Spleen (tissue), 13 donors: ENCODE measurements at places on chromosomes 12 and 14.

- H3K4me3 ChIP-seq, result no peak overlapping the region
- H3K27ac ChIP-seq, result no peak overlapping the region
- no peaks in the 10 kb centered on the region for H3K27me3 ChIP-seq
- no peaks in the 10 kb centered on the region for H3K4me1 ChIP-seq
Measured at GRCh38 chr14:57122129-57122528, 146.6 kb downstream of the EXOC5 start.

GRCh38 chr14:92407410-92407809, 84.4 kb downstream of the SLC24A4 start:
- H3K27ac ChIP-seq, result no peak overlapping the region
- H3K36me3 ChIP-seq, result no peaks in the 10 kb centered on the region
- no peaks in the 10 kb centered on the region for H3K4me1 ChIP-seq

DNA sequence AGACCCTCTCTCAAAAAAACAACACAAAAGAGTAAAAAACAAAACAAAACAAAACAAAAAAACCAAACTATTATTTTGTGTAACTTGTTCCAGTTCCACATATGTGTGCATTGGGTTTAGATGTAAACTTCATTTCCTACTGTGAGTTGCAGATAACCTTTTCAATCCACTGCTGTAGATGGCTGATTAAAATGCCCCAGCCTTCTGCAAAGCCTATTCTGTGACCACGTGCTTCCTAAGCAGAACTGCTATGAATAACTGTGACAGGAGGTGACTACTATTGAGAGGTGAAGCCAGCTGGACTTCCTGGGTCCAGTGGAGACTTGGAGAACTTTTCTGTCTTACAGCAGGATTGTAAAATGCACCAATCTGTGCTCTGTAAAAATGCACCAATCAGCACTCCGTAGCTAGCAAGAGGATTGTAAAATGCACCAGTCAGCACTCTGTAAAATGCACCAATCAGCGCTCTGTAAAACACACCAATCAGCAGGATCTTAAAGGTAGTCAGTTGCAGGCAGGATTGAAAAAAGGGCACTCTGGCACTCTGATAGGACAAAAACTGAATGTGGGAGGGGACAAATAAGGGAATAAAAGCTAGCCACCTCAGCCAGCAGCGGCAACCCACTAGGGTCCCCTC, 10.3 kb upstream of the ELK3 start:
- no peak for DNase-seq
- H3K4me1 ChIP-seq, result peaks cover 8% of the 10 kb centered on the region
- no peaks in the 10 kb centered on the region for H3K27me3 ChIP-seq
- H3K27ac ChIP-seq, result no peak overlapping the region

- H3K36me3 ChIP-seq, result peaks cover 7% of the 10 kb centered on the region
- no peaks in the 10 kb centered on the region for H3K27me3 ChIP-seq
- DNase-seq, result no peak
- no peak overlapping the region for H3K4me3 ChIP-seq
- no peak overlapping the region for H3K27ac ChIP-seq
Measured at GRCh38 chr14:59296508-59296907, 108.0 kb downstream of the DAAM1 start.

DNA sequence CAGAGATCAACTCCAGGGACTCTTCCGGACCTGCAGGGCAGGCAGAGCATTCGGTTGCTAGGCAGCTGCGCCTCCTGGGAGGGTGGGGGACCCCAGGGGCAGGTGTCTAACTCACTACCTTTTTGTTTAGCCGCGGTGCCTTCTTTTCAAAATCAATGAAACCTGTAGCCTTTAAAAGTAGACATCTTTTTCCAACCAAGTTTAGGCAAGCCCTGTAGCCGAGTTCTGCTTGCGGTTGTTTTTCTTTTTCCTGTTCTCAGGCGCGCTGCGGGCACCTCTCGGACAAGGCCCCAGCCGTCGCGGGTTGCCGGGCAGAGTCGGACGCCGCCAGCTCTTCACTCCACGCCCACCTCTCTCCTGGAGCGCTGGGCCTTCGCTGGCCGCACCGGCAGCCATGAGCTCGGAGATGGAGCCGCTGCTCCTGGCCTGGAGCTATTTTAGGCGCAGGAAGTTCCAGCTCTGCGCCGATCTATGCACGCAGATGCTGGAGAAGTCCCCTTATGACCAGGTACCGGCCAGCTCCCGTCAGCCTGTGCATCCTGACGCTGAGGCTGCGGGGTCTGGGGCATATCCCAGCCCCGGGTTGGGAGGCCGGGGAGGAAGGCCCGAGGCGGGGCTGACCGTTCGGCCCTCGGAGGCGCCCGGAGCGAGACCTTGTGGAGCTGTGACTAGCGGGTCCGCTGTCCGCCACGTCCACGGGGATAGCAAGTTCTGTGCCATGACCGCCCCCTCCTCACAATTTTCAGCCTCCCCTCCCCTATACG, at the start of gene TTC8:
Gene TTC8 (plus strand): TSS at position 338 of the 764 bp plus-strand sequence. CDS start 57 bp downstream, at position 395.
- DNase-seq, result peak; percentile 97
- H3K36me3 ChIP-seq, result no peaks in the 10 kb centered on the region
- H3K27ac ChIP-seq, result peak within 1 kb of the TSS; percentile 87

DNA sequence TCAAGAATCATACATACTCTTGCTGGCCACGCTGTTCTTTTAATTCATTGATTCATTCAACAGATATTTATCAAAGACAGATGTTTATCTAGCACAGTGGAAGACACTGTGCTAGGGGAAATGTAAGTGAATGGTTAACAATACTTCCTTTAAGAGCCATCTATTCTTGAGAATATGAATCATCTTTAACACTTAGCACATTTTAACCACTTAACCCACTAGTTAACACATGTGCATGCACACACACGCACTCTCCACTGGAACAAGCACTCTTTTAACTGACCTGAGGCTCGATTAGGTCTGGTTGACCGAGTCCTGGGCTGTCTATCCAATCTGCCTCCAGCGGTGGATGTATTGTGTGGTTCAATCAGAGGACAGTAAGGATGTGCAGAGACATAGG, 34.6 kb downstream of the LMNTD1 start:
- no peak overlapping the region for H3K27ac ChIP-seq
- H3K36me3 ChIP-seq, result no peaks in the 10 kb centered on the region
- H3K4me1 ChIP-seq, result no peaks in the 10 kb centered on the region
- DNase-seq, result no peak
- no peaks in the 10 kb centered on the region for H3K27me3 ChIP-seq

GRCh38 chr12:123065676-123066383, 85.1 kb downstream of the PITPNM2 start:
- no peaks in the 10 kb centered on the region for H3K36me3 ChIP-seq
- no peak for DNase-seq
- no peak overlapping the region for H3K27ac ChIP-seq
- H3K27me3 ChIP-seq, result no peaks in the 10 kb centered on the region

GRCh38 chr12:50400104-50400637, 514 bp upstream of the LARP4 start:
- peaks cover 36% of the 10 kb centered on the region for H3K4me1 ChIP-seq
- H3K36me3 ChIP-seq, result no peaks in the 10 kb centered on the region
- no peak for DNase-seq
- no peaks in the 10 kb centered on the region for H3K27me3 ChIP-seq
- peak overlapping the region; percentile 92 for H3K27ac ChIP-seq

GRCh38 chr14:23831596-23831995, 122.0 kb upstream of the DHRS4 start:
- H3K27ac ChIP-seq, result no peak overlapping the region
- no peak overlapping the region for H3K4me3 ChIP-seq
- peaks cover 2% of the 10 kb centered on the region for H3K4me1 ChIP-seq
- H3K36me3 ChIP-seq, result no peaks in the 10 kb centered on the region
- DNase-seq, result no peak
- no peaks in the 10 kb centered on the region for H3K27me3 ChIP-seq

GRCh38 chr14:68619790-68620574, 172.9 kb downstream of the ZFP36L1 start:
- H3K4me3 ChIP-seq, result no peak overlapping the region
- DNase-seq, result no peak
- no peaks in the 10 kb centered on the region for H3K4me1 ChIP-seq
- H3K27ac ChIP-seq, result no peak overlapping the region
- no peaks in the 10 kb centered on the region for H3K27me3 ChIP-seq

- H3K36me3 ChIP-seq, result no peaks in the 10 kb centered on the region
- no peaks in the 10 kb centered on the region for H3K4me1 ChIP-seq
- no peak overlapping the region for H3K27ac ChIP-seq
- no peaks in the 10 kb centered on the region for H3K27me3 ChIP-seq
- peak; percentile 34 for DNase-seq
- no peak overlapping the region for H3K4me3 ChIP-seq
Measured at GRCh38 chr12:87157791-87158190, 871.4 kb downstream of the C12orf50 start.

DNA sequence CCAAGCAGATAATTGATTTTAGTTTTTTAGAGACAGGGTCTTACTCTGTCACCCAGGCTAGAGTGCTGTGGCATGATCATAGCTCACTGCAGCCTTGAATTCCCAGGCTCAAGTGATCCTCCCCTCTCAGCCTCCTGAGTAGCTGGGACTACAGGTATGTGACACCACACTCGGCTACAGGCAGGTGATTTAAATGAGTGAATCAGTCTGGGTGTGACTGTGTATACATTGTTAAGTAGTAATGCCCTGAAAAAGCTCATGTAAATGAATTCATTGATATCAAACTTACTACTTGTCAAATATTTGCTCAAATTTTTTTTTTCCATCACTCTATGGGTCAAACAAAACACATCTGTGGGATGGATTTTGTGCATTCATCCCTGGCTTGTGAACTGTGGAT, 6.3 kb upstream of the USP44 start:
- no peaks in the 10 kb centered on the region for H3K4me1 ChIP-seq
- no peak overlapping the region for H3K27ac ChIP-seq
- H3K4me3 ChIP-seq, result no peak overlapping the region

- H3K36me3 ChIP-seq, result peaks cover 40% of the 10 kb centered on the region
- DNase-seq, result no peak
- H3K27ac ChIP-seq, result peak overlapping the region; percentile 89
- H3K27me3 ChIP-seq, result no peaks in the 10 kb centered on the region
Measured at GRCh38 chr12:120199595-120200306, 1.2 kb downstream of the RPLP0 start.

DNA sequence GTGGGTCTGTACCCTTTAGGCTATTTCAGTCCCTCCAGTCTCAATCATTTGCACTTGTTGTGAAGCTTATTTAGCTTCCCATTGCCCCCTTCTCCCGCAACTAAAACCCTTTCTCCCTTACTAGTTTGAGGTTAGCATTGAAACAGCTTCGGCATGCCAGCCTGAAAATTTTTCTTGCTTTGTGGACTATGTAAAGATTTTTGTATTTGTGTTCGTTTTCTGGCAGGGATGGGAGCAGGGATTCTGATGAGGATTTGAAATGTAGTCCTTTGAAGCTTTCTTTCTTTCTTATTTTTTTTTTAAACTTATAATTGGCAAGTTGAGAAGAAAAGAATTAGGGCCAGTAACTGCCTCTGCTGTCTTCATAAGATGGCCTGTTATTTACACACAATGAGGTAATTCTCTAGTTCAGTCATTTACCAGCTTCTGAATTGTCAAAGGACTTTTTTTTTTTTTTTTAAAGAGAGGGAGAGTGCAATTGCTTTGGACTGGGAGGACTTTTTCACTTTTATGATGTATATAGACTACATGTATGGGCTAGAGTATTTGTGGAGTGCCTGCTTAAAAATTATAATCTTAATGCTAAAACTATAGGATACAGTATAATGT, 29.0 kb downstream of the PALS1 start:
- no peaks in the 10 kb centered on the region for H3K27me3 ChIP-seq
- no peak for DNase-seq
- H3K27ac ChIP-seq, result peak overlapping the region; percentile 62
- H3K4me1 ChIP-seq, result peaks cover 50% of the 10 kb centered on the region

DNA sequence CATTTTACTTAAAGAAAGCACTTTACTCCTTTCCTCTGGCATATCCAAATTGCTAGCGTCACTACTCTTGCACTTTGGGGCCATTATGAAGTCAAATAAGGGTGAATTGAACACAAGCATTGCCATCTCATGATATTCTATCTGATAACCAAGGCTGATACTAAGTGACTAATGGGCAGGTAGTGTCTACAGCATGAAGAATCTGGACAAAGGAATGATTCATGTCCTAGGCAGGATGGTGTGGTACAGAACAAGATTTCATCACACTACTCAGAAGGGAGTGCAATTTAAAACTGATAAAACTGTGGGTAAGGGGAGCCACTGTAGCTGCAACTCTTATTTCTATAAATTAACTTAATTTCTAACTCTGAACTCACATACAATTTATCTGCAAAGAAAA, 7.7 kb upstream of the SLC6A15 start:
- H3K36me3 ChIP-seq, result no peaks in the 10 kb centered on the region
- no peaks in the 10 kb centered on the region for H3K4me1 ChIP-seq
- DNase-seq, result no peak
- no peaks in the 10 kb centered on the region for H3K27me3 ChIP-seq

DNA sequence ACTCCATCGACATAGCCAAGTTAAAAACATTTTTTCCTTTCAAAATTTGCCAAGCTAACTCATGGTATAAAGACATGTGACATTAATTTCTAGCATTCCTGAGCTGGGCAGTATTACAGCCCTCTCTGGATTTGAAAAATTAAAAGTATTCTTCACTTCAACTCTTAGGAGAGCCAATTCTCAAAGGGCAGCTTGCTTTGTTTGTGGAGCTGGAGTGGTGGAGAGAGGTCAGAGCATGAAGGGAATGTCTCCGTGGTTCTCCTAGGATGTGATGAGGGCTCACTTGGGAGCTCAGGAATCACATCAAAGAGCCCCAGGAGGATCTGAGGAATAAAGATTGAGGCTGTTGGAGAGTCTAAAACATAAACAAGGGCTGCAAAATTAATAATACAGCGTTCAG, 46.9 kb upstream of the RGS6 start:
- no peaks in the 10 kb centered on the region for H3K4me1 ChIP-seq
- no peak overlapping the region for H3K27ac ChIP-seq
- no peak for DNase-seq
- no peak overlapping the region for H3K4me3 ChIP-seq
- no peaks in the 10 kb centered on the region for H3K27me3 ChIP-seq
- H3K36me3 ChIP-seq, result no peaks in the 10 kb centered on the region

DNA sequence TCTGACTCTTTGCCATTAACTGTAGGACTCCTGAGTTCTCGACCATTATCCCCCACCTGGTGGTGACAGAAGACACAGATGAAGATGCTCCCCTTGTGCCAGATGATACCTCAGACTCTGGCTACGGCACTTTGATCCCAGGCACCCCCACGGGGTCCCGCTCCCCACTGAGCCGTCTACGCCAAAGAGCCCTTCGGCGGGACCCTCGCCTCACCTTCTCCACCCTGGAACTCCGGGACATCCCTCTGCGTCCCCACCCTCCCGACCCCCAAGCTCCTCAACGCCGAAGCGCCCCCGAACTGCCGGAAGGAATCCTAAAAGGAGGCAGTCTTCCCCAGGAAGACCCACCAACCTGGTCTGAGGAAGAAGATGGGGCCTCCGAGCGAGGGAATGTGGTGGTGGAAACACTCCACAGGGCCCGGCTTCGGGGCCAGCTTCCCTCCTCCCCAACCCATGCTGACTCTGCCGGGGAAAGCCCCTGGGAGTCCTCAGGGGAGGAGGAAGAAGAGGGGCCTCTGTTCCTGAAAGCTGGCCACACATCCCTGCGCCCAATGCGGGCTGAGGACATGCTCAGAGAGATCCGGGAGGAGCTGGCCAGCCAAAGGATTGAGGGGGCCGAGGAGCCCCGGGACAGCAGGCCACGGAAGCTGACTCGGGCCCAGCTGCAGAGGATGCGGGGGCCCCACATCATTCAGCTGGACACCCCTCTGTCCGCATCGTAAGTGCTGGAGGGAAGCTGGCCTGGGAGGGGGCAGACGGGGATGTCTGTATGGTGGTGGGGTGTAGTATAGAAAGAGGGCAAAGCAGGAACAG, 14.4 kb downstream of the TNFRSF1A start:
- peaks cover 94% of the 10 kb centered on the region for H3K4me1 ChIP-seq
- peak overlapping the region; percentile 36 for H3K27ac ChIP-seq
- H3K4me3 ChIP-seq, result no peak overlapping the region
- peaks cover 51% of the 10 kb centered on the region for H3K36me3 ChIP-seq
